AG04449 (cell line): ENCODE measurements at places on chromosomes 2 and 18.

- no peak for DNase-seq
Observed at GRCh38 chr18:6449213-6449612, 34.5 kb upstream of the L3MBTL4 start.

DNA sequence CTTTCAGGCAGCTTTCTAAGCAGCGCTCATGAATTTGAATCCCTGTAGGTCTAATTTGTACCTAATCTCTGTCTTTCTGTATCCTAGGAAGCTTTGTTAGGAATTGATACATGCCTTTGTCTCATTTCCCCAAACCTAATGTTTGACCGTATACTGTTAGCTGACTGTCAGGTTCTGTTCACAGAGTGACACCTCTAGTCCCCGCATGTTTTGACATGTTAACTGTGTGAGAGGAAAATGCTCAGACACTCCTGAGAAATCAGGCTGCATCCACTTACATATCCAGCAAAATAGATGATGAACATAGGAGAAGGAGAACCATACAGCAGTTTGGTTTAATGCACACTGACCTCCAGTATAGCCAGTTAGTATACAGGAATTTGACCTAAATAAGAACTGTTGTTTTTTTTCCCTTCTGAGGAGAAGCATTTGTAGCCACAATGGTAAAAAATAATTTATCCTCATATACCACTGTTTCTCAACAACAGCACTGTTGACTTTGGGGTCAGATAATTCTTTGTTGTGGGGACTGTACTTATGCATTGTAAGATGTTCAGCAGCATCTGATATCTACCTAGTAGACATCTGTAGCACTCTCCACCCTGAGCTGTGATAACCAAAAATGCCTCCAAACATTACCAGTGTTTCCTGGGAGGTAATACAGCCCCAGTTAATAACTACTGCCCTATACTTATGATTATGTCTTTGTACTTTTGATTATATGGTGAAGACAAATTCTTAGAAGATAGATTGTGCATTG lies 130.9 kb downstream of the NCOA1 start:
- no peak for DNase-seq

- no peak for DNase-seq
Observed at GRCh38 chr18:44723411-44723810, 42.7 kb downstream of the SETBP1 start.

DNA sequence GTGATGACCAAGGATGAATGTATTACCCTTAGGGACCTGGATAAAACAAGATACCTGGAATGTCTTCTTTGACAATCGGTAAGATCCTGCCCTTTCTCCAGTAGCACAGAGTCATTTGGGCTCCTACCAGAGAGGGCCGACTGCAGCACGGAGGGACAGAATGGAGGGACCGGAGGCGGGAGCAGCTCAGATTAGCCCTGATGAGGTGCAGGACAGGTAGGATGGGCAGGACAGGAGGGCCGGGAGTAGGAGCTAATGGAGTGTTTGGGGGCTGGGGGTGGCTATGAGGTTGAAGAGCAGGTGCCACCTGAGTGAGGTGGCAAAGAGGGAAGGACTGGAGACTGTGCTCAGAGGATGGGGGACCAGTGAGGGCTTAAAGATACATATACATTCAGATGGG lies 9.9 kb upstream of the PRELID3A start:
- no peak for DNase-seq

DNA sequence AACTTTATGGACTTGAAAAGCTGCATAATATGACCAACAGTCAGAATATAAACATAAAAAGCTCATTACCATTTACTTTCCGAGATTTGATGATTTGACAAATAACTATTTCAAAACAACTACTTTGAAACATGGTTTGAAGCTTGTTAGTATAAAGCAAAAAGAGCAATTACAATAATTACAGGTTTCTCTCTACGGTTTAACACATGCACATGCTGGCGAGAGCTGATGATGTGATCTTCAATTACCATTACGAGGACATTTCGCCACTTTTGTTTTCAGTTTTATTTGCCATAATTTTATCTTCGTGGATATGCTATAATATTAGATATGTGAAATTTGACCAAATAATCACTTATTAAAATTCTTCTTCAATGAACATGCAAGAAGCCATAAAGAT lies 270.1 kb downstream of the TCF4 start:
- no peak for DNase-seq

- no peak for DNase-seq
Observed at GRCh38 chr18:8046441-8046840, 479.3 kb downstream of the PTPRM start.

- no peak for DNase-seq
Observed at GRCh38 chr2:229712136-229712535, 2.2 kb downstream of the DNER start.

- no peak for DNase-seq
Observed at GRCh38 chr2:152537081-152537651, 180.1 kb downstream of the PRPF40A start.

GRCh38 chr18:45611943-45612342 lies 3.3 kb upstream of the SLC14A2 start:
- no peak for DNase-seq

DNA sequence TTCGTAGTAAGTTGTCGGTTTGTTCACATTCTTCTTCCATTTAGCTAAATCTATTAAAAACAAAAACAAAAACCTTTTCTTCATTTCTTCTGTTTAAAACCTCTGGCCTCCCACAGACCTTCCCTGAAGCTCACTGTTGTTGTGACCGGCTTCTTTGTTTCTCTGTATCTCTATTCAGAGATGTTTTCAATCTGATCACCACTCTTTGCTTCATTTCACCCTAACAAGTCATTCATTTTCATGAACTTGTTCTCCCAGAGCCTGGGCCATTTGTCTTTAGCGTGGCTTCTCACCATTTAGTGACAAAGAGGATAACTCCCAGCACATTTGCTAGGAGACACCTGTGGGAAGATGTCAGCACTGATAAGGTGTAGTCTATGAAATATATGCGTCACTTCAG lies 794.2 kb downstream of the ERBB4 start:
- no peak for DNase-seq

- DNase-seq = peak; percentile 50
Observed at GRCh38 chr2:132815516-132815915, 145.5 kb upstream of the LYPD1 start.

- no peak for DNase-seq
Observed at GRCh38 chr2:120323807-120324399, 22.0 kb upstream of the INHBB start.

DNA sequence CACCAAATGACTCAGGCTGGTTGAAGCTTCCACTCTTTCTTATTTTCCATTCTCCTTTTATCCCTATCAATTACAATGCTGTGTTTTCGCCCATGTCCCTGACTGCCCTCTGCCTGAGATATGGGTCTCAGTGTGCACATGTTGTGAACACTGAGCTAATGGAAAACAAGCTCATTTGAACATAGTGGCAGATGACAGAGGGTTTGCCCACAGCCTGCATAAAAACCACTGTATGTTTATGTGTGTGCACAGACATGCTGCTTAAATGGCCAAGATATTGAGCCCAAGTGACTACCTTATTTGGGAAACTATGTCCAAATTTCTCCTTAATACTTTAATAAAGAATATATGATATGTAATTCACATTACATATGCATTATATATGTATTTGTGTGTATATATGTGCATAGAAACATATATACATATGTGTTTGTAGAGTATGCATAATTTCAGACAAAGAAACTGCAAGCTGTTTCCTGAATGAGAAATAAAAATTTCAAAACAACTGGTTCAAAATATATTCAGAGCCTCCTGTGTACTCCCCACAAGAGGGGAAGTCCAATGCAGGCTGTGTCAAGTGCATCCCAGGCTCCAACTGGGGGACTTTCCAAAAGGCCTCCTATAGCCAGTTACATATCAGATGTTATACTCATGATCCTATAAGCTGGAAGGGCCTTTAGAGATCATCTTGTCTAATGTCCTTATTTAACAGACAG lies 92.7 kb upstream of the CD302 start:
- no peak for DNase-seq

- DNase-seq = no peak
Observed at GRCh38 chr2:3460831-3461800, 58.2 kb downstream of the ADI1 start.

DNA sequence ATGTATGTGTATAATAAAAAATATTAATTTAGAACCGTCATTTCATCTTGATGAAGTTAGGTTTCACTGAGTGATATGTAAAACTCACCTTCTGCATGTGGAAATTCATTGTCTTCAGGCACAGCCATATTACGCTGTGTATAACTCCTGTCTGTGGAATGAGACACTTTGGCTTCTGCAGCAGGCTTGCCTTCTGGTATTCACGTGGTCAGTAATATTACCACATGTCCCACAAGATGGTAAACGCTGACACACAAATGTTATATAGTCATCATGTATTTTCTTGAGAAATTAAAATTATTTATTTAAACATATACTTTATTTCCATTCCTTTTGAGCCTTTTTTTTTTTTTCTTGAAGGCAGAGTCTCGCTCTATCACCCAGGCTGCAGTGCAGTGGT lies 25.1 kb upstream of the AAK1 start:
- no peak for DNase-seq

DNA sequence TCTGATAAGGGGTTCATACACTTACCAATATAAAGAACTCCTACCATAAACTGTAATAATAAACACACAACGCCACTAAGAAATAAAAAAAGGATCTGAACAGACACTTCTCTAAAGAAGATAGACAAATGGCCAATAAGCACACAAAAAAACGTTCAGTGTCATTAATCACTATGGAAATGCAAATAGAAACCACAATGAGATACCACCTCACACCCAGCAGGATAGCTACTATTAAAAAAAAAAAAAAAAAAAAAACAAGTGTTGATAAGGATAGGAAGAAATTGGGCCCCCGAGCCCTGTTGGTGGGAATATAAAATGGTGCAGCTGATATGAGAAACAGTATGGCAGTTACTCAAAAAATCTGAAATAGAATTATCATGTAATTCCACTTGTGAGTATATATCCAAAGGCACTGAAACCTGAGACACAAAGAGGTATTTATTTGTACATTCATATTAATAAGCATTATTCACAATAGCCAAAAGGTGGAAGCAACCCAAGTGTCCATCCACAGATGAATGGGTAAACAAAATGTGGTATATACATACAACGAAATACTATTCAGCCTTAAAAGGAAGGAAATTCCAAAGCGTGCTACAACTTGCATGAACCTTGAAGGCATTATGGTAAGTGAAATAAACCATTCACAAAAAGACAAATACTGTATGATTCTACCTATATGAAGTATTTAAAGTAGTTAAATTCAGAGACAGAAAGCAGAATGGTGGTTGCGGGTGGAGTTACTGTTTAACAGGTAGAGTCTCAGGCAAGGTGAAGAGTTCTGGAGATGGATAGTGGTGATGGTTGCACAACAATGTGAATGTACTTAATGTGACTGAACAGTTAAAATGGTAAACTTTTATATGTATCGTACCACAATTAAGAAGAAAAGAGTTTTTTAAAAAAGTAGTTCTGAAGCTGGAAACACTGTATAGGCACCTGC lies 17.9 kb downstream of the REV1 start:
- no peak for DNase-seq

GRCh38 chr2:227783404-227784138 lies 30.1 kb upstream of the CCL20 start:
- DNase-seq = no peak

DNA sequence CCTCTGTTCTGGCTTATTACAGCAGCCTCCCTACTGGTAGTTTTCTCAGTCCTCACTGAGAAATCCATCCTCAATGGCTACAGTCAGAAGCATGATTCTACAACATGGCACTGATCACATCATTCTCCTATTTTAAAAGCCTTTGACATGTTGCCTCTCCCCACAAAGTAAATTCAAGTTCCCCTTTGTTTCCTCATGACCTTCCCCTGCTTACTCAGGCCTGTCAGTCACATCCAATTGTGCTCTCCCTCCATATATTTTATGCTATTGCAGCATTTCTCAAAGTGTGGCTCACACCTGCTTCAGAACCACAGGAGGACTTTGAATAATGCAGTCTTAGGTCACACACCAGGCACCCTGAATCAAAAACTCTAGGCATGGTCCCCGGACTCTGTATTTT lies 124.6 kb downstream of the SPOPL start:
- no peak for DNase-seq

DNA sequence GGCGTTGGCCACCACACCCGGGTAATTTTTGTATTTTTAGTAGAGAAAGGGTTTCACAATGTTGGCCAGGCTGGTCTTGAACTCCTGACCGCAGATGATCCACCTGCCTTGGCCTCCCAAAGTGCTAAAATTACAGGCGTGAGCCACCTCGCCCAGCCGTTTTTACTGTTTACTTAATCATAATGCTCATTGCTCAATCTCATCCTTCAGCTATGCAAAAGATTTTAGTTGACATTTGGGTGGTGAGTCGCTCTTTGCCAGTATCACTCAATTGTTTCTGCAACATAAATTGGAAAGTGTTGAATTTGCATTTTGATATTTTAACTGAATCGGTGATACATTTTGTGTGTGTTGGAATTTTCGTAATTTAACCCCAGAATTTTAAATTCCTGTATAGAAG lies 7.8 kb upstream of the ZNF532 start:
- no peak for DNase-seq

DNA sequence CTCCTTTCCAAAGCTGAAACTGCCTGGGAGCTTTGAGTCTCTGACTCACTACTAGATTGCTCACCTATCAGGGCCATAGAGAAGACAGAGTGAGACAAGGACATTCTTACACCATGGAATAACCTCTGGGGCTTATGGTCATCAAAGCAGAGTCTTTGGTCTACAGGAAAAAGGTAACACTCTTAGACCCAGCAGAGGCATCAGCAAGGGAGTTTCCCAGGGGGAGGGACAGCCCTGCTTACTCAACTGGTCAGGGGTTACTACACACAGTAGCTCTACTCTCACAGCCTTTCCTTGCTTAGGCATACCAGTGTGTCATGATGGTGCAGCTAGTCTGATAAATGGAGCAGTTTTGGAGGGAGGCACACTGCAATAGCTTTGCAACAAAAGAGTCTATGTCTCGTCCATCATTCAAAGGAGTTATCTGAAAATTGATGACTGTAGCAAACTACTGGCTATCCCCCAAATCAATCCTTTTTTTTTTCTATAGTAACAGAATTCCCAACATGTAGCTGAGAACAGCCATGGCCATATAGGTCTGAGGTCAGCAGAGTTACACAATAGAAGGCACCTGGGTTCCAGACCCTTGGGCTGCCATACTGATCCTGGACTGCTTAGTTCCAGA lies 22.4 kb upstream of the CD28 start:
- DNase-seq = peak; percentile 54

DNA sequence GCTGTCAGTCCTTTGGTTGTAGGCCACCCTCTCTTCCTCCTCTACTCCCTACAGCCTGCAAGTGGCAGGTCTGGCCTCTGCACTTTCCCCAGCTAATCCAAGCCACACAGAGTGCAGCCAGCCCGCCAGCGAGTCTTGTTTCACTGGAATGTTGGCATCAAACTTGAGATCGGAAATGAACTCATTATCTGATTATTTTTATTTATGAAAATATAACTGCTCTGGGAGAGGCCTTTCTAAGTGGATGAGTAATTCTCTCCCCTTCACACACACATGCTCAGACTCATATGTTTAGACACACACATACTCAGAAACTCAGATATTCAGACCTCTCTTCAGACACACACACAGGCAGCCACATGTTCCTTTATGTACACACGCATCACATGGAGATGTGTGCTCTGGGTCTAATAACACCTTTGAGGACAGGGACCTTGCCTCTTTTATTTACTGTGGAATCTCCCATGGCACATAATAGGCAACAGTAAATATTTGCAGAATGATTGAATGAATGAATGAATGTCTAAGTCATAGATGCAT lies 151.3 kb downstream of the ZFP36L2 start:
- peak; percentile 94 for DNase-seq

GRCh38 chr18:79576686-79577351 lies 102.8 kb upstream of the CTDP1 start:
- DNase-seq = no peak

- DNase-seq = no peak
Observed at GRCh38 chr2:124081154-124081716, 56.1 kb downstream of the CNTNAP5 start.
